Brain microvascular endothelial cell (primary cell): ENCODE measurements at places on chromosomes 13 and 19.

DNA sequence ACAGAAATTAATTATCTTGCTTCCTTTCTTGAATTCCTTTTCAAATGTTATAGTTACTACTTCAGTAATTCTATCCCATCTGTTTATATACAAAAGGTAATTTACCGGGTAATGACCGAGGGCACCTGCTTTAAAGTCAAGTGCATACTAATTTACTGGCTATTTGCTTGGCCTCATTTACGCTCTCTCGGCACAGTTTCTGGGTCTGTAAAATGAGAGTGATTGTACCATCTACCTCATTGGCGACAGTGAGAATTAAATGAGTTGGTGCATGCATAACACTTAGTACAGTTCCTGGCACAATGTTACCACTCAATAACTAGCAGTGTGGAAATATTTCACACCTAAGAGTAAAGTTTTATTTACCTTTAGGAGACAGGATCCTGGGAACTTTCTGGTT lies 111.6 kb downstream of the GGACT start:
- no peak for DNase-seq

GRCh38 chr13:26682606-26683005 lies 78.0 kb downstream of the GPR12 start:
- DNase-seq = no peak

- no peak for DNase-seq
Observed at GRCh38 chr13:102912599-102912998, 66.8 kb downstream of the ERCC5 start.

DNA sequence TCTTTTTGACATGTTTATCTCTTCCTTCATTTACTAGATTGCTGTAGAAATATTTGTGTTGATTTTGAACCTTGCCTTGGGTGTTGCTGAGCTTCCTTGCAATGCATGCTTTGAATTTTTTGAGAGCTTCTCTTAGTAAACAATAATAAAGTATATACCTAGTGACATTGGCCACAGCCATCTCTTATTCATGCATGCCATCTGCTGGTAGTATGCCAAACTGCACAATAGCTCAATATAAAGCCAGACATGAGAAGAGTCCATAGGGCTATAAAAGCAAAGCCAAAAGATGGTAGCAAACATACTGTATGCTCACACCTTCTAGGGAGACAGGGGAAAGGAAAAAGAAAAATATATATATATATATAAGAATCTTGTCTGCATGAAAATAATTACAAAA lies 18.9 kb upstream of the ZSCAN5A start:
- DNase-seq = peak; percentile 74

DNA sequence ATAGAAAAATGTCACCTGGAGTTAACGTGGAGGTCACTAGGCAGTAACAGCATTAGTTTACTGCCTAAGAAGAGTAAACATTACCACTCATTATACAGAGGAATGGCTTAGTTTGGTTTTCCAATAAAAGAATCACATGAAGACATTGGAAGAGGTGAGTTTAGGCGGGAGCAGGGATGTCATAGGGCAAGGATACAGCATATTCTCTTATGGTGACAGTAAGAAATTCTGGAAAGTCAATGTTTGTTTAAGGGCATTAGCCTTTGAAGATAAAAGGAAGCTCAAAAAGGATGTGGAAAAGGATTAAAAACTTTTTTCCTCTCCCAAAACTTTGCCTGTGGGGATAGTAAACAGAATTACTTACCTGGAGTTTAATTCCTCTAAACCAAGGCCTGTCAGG lies 4.1 kb downstream of the POLR1D start:
- DNase-seq = no peak

DNA sequence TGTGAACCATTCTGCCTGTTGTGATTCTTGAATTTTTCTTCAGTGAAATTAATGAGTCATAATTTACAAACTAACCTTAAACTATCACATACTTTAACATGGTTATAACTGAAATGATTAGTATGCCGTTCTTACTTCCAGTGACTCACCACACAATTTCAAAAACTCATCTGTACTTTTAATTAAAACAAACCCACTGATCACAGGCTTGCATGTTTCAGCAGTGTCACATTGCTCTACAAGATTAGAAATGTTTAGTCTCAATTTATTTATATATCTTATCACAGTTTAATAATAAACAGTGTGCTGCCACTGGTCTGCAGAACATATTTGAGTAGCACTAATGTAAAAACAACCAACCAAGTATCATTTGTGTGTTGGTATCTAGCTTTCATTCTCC lies 2227.9 kb upstream of the PCDH20 start:
- no peak for DNase-seq

GRCh38 chr13:103754783-103755182 lies 688.6 kb upstream of the SLC10A2 start:
- DNase-seq = no peak

DNA sequence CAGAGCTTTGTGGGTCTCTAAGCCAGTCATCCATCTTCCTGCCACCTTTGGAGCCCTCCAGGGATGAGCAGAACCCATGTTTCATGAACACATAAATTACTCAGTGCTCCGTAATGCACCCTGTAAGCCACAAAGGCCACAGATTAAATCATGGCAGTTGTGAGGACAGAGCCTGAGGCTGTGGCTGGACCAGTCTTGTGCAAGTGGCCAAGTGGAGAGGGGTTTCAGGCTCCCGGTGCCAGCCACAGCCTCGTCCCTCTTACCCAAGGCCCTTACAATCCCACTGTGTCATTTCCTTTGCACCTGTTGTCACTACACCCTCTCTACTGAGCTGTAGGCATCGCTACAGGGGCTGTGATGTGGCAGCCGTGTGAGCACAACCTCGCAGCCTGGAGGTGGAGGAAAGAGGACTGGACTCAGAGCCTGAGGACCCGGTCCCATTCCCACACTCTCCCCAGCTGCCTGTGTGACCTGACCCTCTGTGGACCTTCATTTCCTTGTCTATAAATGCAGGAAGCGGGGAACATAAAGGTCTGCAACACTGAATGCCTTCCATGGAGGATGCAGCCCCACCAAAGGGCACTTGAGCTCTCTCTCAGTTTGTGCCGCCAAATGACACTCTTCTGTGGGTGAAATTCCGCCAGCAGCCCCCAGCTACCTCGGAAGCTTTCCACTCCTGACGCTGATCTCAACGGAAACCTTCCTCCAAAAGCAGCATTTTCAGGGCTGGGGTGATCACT lies 792.0 kb downstream of the UQCRFS1 start:
- DNase-seq = no peak

- no peak for DNase-seq
Observed at GRCh38 chr19:44590245-44591059, 22.9 kb upstream of the IGSF23 start.

GRCh38 chr13:97849305-97849704 lies 104.2 kb upstream of the IPO5 start:
- DNase-seq = no peak

DNA sequence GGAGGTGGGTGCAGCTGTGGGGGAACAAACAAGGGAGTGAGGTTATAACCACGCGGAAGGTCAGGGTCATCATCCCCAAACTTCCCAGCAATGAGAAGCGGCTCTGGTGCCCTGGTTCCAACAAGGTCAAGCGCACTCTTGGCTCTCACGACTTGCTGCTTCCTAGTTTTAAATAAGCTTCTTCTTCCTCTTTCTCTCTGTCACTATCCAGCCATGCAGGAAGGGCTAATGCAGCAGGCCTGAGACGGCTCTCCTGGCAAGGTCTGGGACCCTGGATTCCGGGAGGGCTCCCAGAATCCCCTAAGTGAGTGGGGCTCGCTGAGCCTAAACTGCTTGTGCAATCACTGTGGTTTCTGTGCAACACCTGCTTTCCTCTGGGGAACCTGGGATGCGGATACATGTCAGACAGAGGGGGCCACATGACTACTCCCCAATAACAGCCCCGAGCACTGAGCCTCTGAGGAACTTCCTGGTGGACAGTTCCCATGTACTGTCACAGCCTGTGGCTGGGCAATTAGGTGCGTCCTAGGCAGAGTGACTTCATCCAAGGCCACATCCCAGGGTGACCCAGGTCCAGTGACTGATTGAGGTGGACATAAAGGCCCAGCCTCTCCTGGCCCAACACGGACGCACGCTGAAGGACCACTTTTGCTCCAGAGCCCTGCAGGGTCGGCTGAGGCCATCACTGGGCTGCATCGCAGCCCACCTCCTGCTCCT lies 24.2 kb downstream of the VRK3 start:
- DNase-seq = no peak

DNA sequence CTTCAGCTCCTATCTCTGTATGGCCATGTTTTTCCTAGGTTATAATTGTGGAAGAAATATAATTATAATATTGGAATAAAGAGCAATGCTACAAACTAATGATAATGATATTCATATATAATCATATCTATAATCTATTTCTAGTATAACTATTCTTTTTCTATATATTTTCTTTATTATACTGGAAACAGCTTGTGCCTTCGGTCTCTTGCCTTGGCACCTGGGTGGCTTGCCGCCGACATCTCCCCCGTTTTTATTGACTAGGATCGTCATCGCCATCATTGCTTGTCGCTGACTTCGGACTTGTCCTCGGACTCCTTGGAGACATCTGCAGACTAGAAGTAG lies 24.2 kb downstream of the ZNF763 start:
- DNase-seq = no peak

DNA sequence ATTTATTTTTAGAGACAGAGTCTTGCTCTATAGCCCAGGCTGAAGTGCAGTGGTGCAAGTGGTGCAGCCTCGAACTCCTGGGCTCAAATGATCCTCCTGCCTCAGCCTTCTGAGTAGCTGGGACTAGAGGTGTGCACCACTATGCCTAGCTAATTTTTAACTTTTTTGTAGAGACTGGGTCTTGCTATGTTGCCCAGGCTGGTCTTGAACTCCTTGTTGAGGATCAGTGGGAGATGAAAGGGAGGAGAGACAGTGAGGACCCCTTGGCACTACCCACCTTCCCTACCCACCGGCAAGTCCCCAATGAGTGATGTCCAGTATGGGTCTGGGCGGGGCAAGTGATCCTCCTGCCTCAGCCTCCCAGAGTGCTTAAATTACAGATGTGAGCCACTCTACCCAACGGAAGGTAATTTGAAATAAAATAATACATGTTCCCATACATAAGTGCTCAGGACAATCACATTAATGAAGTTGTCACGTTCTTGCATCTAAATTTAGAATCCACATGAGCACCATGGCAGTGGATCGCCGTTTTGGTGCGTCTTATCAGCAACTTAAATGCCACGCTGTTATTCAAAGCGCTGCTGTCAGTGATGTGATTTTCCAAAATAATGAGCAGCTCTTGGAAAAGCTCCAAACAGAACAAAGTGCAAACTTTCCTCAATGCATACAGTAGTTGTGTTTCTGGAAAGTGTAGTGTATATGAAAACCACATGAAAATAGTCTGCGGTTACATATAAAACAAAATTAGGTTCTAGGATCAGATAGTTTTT lies 5.9 kb upstream of the ARL11 start:
- no peak for DNase-seq

DNA sequence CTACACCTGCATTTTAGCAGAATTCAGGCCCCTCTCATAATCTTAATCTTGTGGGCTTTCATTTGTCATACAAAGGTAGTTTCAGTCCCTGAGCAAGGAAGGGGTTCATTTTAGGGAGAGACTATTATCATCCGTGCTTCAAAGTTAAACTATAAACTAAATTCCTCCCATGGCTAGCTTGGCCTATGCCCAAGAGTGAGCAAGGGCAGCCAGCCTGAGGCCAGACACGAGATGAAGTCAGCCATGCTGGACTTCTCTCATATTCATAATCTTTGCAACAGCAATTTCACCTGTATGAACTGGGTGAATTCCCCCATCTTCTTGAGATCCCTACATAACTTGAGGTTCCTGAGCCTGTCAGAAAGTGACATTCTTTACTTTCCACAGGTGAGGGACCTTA lies 13.0 kb downstream of the ERICH4 start:
- no peak for DNase-seq

- no peak for DNase-seq
Observed at GRCh38 chr19:29645491-29645867, 19.8 kb upstream of the PLEKHF1 start.

GRCh38 chr19:11465600-11465999 lies 15.2 kb downstream of the ELAVL3 start:
- no peak for DNase-seq

DNA sequence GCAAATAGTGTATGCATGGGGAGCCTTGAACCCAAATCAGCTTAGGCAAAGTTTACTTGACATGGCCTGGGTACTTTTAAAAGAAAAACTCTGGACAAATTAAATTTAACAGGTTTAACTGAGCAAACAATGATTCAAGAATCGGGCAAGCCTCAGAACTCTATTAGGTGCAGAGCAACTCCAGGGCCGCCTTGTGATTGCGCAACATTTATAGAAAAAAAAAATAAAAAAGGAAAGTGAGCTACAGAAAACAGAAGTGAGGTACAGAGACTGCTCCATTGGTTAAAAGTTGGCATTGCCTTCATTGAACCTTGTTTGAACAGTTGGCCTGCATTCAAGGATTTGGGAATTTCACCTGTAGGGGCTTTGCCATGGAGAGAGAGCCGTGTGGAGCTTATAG lies 421.0 kb upstream of the TSHZ3 start:
- no peak for DNase-seq

DNA sequence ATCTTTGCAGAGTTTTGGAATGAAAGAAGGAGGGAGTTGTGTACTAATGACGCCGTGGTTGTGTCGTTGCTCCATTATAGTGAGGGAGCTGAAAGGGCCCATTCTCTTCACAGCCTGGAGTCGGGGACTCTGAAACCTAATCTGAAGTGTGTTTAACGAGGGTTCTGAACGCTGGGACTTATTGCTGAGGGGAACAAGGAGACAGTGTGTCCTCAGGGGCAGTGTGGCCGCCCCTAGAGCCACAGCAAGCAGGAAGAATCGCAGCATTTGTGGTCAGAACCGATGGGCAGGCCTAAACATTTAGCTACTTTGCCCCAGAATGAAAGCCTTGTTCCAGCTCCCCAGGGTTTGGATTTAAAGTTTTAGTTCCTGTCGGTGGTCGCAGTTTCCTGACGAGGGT lies 156.4 kb upstream of the RNF113B start:
- DNase-seq = no peak

DNA sequence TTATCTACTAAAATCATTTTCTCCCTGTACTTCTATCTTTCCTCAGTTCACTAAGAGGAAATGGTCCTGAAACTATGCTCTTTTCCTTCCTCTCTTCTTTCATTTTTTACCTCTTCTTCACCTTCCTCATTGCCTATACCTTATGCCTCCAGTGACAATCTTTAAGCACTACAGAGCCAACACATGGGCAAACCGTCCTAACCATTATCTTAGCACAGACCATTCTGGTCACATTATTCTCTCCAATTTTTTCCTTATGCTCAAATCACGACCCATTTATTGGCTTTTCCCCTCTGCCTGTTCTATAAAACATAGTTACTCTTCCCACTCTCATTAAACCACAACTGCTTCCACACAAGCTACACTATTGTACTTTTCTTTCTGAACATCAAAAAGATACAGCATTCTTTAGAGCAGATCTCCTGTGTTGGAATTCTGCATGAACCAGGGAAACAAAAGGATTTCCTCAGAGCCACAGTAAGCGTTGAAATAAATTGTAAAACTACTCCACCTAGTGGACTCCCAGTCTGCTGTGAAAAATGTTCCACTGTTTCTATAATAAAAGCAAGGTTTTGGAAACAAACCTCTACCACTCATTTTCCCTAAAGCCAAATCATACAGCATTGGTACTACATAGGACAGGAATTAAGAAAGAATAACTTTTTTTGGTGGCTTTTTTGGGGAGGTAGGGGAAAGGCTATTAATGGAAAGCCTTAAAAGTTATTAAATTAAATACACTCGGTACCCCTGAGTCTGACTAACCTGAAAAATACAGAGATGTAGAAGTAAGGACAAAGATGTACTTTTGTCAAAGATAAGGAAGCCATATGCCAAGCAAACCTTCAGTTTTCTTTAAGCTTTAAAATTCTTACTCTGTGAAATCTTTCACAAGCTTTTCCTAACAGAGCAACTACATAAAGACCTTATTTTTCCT lies 19.5 kb downstream of the NUFIP1 start:
- DNase-seq = peak; percentile 52
